ENCODE measurements at places on chromosomes 2 and 18.

DNA sequence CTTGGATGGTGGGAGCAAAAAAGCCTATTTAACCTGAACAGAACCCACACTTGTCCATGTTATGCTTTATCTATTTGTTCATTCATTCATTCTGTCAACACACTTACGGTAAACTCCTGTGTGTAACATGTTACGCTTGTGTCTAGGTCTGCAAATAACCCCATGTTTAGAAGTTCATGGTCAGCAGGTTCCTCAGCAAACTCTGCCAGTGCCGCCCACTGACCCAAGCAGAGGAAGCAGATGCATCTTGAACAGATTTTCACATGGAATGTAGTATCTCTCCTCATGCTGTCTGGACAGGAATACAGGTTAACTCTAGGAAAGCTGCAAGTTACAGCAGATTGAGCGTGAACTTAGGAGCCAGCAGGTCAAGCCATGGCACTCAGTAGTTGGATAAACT, 213.7 kb upstream of the COPS8 start:
- DNase-seq, result no peak

DNA sequence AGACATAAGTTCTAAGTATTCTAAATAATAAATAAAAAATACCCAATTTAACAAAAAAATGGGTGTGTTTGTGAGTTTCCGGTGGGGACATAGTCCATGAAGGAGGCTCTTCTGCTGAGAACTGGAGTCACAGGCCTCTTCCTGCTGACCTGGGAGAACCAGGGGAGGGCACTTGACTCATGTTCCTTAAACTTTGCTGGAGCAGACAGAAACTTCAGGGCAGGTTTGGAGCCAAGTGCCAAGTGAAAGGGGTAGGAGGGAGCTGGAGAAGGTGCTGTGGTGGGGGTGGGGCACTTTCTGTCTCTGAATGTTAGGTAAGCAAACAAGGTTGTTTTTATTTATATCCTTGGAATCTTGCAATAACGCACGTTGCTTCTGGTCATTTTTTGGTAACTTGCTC, 78.8 kb upstream of the TTN start:
- DNase-seq, result no peak

DNA sequence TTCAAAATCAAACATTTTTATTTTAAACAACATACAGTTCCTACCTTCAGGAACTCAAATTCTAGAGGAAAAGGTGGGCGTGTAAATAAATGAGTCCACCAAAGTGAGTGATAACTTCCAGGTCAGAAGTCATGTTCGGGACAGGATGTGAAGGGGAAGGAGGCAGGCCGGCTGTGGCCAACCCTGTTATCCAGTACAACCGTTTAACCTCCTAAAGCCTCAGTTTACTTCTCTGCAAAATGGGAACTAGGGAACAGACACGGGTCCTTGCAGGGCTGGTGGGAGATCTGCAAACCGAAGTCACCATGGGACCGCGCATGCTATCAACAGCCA, 373 bp downstream of the EIPR1 start:
- no peak for DNase-seq

GRCh38 chr2:28375742-28376631, 16.7 kb upstream of the FOSL2 start:
- DNase-seq, result no peak

Measured in BE2C (cell line).